SIG-M5 (cell line): ENCODE measurements at places on chromosomes 1 and 21.

DNA sequence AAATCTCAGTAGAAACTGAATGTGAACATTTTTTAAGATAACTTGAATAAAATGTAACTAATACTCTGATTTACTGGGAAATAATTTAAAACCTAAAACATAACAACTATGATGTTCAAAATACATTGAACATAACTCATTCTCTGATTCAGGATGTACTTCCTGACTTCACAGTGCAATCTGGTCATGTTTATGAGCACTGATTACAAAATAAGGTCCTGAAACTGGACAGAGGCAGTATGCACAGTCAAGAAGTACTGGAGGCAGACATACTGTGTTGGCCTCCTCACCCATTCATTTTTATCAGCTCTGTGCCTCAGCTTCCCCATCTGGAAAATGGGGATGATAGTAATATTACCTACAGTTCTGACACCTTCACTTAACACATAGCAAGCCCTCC is 651.3 kb downstream of the PTPRC start:
- DNase-seq, result no peak

DNA sequence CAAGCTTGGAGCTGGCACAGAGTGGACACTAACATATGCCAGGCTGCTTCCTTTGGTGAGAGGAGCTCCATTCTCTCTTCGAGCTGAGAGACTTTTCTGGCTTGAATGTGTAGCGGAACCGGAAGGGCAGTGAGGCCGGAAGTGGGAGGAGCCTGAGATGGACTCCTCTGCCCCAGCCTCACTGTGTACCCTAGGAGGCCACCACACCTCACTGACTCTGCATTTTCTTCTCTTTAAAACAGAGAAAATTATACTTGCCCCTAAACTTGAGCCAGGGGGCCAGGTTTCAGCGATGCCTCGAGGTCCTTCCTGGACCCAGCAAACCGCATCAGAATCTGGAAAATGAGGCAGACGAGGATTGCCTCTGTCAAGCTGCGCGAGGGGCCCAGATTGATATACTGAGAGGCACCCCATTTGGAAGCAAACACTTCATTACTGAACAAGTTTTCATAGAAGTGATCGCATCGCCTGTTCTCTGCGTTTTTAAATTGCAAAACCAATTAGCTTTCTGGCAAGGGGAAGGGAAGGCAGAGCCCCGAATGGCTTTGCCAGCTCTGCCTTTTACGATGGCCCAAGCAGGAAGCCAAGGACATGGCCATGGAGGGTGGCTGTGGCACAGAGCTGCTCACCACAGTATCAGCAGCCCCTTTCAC is 708.1 kb downstream of the PTPRU start:
- no peak for DNase-seq

DNA sequence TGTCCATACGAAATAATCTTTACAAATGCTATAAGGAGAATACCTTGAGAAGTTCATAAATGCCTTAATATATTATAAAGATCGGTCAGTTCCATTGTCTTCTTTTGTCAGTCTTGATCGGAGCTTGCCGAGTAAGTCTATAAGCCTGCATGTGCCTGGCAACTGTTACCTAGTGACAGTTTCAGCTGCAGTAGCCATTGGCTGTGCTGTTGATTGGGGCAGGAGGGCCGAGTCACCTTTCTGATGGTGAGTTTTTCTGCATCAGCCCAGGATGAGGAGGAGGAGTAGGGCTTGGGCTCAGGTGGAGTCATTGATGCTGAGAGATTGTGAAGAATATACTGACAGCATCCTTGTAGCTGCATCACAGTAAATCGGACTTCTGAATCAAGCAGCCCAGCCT is 1.9 kb upstream of the GPR52 start:
- no peak for DNase-seq

DNA sequence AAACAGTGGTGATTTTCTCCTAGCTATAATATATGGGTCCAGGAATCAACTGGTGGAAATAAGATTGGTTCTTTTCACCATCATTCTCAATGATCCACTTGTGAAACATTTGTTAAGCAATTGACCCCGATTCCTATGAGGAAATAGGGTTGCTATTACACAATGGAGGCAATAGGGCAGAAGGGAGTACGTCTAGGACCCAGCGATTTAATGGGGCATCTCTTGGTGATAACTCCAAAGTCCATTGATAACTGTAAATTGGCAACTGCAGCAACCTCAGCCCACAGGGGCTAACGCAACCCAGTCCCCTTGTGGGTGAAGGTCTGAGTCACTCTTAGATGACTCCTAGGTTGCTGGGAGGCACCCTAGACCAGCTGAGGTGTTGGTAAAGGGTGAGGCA is 62.5 kb upstream of the BARHL2 start:
- no peak for DNase-seq

DNA sequence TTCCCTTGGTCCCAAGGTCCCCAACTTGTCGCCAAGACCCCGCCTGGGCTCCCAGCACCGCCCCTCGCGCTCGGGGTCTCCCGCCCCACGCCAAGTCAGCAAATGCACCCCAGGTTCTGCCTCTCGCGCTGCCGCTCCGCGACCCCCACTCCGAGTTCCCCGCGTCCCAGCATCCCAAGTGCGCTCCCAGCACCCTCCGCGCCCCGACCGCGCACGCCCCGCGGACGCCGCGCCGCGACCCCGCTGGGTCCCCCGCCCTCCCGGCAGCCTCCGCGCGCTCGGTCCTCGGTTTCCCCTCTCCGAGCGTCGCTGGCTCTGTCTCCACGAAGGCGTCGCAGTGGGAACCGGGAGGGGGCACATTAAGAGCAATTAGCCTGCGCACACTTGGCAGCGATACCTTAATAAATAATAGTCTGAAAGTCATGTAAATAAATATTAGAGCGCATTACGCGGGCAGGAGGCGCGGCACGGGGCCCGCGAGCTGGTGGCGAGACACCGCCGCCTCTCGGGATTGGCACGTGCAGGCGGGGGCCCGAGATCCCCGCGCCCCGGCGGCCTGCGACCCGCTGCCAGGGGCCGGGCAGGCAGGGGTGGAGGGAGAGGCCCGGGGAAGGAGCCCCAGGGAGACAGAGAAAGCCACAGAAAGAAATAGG is 75.9 kb downstream of the VWA5B1 start:
- no peak for DNase-seq

DNA sequence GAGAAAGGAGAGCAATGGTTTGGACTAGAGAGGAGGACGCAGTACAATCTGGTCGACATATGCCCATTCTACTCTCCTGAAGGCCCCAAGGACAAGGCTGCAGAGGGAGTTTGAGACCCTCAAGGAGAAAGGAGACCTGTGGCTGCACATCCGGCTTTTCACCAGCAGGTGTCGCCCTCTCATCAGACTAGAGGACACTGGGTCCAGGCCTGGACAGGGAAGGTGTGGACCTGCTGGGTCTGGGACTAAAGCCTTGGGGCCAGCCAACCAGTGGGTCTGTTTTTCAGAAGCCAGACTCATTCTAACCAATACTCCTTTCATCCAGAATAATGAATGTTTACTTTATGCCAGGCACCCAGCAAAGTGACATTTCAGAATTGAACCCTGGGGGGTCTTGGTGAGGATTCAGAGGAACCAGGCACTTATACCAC is 5.0 kb downstream of the SRARP start:
- no peak for DNase-seq

GRCh38 chr1:51520700-51521248 is 1.7 kb upstream of the EPS15 start:
- no peak for DNase-seq

GRCh38 chr1:17184822-17185484 is 20.0 kb upstream of the PADI1 start:
- no peak for DNase-seq

- no peak for DNase-seq
These were observed 590.4 kb downstream of the PLPP3 start for GRCh38 chr1:55988963-55989452.

DNA sequence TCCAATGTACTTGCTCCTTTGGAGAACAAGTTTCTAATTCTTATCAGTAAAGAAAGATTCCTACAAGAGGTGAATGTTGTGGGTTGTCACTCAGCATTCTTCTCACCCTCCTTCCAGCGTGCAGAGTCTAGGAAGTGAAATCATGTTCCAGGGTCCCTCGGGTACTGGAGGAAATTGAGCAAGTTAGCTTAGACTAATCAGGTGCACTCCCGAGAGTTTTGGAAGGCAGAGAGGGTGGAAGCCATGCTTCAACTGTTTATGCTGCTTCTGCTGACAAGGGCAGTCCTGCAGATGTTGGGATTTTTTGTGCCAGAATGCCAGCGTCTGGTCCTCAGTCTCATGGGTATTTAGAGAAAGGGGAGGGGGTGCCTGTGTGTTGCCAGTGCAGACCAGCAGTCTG is 5.3 kb upstream of the C1orf115 start:
- DNase-seq, result no peak

DNA sequence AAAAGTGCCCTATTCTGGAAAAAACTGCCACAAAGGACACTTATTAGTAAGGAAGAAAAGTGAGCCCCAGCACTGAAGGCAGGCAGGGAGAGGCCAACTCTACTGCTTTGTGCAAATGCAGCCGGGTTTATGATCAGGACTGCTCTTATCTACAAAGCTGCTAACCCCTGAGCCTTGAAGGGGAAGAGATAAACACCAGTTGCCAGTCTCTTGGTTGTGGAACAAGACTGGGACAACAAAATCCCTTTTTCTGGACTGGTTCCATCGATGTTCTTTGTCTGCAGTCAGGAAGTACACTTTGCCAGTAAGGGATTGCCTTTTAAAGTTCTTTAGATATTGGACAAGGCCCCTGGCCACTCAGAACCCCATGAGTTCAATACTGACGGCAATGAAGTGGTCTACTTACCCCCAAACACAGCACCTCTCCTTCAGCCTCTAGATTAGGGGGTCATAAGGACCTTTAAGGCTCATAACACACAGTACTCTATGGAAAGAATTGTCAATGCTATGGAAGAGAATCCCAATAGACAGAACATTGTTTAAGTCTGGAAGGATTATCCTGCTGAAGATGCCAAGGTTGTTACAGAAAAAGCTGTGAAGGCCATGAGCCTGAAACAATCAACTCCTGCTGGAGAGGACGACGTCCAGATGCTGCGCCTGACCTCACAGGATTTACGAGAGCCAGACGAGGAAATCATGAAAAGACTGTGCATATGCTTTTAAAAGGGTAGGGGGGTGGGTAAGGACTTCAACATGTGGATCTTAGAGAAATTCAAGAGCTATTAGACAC is 43.6 kb downstream of the GNB1 start:
- no peak for DNase-seq

DNA sequence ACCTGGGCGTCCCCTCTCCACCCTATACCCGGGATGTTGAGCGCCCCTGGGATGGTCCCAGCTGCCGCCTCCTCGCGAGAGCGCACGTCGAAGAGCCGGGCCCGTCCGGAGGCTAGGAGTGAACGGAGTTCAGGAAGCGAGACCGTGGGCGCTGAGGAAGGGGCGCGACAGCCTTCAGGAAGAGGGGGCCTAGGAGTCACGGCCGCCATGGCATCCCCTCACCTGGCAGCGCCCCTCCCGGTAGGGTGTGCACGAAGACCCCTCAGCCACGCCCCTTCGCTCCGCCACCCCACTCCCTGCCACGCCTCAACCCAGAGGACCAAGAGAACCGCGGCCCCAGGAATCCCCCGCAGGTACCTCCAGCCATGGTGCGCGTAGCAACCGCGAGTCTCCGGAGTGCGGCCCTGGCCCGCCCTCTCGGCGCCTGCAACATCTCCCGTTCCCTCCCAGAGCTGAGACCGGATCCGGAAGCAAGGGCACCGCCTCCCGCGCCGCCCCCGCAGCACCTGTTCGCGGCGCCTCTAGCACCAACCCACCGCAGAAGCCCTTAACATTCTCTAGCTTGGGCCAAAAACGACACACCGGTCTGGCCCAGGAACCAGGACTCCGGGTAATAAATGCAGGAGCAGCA is at the start of gene TSTD1:
Gene TSTD1, minus strand, starts transcription at position 442 of the 631 bp plus-strand sequence. Its CDS starts 75 bp downstream, at position 367.
- no peak for DNase-seq

DNA sequence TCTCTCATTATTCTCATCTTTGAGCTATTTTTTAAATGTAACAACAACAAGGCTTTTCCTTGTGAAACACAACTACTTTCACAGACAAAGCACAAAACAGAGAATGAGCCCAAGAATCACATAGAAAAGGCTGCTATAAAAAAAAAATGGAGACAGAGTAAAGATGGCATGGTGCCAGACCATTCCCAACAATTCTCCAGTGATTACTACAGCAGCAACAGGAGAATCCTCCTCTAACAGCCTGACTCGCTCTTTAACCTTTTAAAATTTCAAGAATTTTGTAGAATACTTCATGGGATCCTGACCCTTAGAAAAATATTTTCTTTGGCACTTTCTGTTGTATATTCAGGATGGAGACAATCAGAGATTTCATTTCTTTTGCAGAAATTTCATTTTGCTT is 3.8 kb upstream of the BCAS2 start:
- no peak for DNase-seq

DNA sequence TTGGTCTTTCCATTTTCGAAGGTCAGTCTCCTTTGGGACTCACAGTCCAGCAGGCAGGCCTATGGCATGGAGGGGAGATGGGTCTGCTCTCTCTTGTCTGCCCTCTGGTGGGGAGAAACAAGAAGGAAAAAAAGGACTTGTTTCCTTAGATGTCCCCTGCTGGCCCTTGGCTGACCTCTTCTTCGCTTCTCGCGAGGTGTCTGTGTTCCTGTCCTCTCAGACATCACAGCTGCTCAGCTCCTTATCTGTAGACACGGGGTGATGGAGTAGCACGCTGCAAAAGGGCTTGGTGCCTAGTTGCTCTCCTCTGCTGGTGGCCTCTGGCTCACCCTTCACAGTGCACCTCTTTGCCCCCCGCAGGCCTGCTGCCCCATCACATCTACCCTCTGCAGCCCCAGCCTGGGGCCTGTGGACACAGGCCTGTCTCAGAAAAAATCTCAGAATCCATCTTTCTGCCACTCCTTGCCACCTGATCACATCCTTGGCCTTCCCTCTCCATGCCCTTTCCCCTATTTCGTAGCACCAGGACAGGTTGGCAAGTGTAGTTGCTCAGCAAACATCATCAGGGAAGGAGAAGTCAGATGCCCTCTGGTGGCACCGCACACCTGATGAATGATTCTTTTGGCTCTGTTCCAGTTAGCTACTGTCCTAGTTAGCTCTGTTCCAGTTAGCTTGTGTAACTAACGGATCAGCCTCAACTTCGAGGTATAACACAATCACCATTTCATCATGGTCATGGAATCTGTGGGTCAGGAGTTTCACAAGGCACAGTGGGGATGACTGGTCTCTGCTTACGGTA is 18.7 kb upstream of the AK2 start:
- no peak for DNase-seq

DNA sequence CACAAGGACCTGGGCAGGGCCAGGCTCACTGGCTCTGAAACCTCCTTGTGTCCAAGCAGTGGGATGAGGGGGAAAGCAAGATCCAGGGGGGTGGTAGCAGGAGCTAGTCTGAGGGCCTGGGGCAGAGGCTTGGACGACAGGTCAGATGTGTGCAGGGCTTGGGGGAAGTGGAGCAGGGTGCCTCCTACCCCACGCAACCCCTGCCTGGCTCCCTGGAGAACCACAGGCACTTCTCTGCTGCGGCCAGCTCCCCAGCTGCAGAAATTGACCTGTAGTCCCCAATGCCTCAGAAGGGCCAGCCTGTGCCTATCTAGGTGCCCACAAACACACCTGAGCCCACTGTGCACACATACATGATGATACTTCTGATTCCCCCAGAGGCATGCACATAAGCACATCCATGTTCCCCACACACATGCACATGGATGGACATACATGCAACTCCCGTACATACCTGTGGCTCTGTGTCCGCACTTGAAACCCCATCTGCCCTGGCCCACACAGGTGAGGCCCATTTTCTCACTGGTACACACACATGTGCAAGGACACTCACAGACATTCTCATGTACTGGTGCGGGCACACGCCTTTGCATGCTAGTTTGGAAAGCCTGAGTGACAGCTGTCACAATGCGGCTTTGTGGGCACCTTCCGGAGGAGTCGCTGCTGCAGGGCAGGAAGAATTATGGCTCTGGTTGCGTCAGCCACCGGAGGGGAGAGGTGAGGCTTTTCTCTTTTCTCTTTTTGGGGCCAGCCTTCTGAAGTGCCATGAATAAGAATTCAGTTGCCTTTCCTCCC is 247.2 kb upstream of the CSF3R start:
- DNase-seq, result no peak

GRCh38 chr21:17334484-17334883 is 178.4 kb upstream of the CXADR start:
- DNase-seq, result no peak
